ENCODE measurements at places on chromosomes 13 and 19.

- no peak for DNase-seq
These were observed 366.4 kb upstream of the SPRY2 start for GRCh38 chr13:80707000-80707983.

GRCh38 chr19:30559446-30559845 is 187.3 kb downstream of the ZNF536 start:
- no peak for DNase-seq

GRCh38 chr19:5338656-5339197 is 1.9 kb downstream of the PTPRS start:
- DNase-seq, result no peak

- no peak for DNase-seq
These were observed 17.2 kb downstream of the CCDC97 start for GRCh38 chr19:41327076-41327575.

DNA sequence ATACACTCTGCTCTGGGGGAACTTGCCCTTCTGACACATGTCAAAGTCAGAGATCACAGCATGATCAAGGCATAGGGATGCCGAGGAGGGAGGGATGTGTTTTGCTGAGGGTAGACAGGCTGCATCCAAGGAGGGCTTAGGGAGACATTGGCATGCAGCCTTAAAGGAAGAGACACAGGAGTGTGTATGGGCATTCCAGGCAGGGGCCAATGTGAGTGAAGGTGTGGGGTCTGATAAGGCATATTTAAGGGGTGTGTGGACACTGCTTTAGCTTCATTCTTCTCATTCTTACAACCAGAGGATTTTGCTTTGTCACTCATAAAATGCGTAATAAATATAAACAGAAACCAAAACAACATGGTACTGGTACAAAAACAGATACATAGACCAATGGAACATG is 193.4 kb downstream of the RGCC start:
- no peak for DNase-seq

DNA sequence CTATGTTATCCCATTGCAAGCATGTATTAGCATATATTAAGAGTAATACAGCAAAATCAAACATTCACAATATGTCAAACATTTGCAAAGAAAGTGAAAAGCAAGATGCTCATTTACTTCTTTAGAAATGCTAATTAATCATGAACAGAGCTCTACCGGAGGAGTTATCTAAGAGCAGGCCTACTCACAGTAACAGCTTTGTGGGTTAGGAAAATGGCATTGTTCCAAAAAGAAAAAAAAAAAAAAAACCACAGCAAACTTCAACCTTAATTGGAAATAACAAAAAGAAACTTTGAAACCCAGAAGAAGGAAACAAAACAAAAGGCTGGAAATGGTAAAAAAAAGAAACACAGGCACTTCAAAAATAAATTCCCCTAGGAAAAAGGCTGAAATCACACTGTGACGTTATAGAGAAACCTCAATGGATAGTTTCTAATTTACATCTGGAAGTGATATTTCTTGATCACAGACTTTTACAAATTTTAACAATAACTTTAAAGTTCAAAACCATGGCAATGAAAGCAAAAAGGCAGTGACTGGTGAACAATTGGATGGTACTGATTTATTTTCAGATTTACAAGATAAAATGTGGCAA is 1236.8 kb upstream of the SPRY2 start:
- DNase-seq, result no peak

- no peak for DNase-seq
These were observed 116.3 kb downstream of the FOXO1 start for GRCh38 chr13:40550130-40550529.

DNA sequence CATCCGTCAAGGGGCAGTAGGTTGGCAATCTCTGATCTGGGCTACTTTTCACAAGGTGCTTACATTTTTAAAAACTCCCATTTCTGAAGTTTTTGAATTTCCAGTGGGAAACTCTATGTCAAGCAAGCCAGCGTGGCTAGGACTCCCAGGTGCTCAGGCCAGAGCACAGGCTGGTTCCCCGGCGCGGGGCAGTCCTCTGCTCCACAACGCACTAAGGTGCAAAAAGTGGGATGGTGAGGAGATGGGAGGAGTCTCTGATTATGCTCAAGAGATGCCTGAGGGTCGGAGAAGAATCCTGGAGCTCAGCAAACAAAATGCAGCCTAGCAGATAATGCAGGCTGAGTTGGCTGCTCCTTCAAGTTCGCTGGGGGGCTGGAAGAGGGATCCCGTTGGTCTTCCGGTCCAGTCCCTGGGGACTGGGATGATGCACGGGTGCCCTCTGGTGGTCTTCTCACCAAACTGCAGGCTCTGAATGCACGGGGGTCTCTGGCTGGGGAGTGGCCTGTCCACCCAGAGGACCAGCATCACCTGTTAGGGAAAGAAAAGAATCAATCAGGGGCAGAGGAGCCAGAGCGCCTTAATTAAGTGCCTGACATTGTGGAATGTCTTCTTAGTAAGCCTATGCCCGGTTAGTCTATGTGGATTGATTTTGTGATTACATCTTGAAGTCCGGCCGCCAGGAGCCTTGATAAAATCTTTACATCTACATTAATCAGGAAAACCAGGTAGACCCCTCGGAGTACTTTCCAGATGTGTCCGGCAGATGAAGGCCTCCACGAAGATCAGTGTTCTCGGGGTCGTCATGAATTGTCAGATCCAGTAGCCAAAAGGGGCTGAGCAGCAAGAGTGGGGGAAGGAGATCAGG is 244.4 kb upstream of the MAB21L1 start:
- DNase-seq, result peak; percentile 61

GRCh38 chr19:6091771-6092291 is 18.5 kb downstream of the RFX2 start:
- DNase-seq, result no peak

GRCh38 chr13:113080901-113081521 is 24.6 kb upstream of the F7 start:
- DNase-seq, result no peak

DNA sequence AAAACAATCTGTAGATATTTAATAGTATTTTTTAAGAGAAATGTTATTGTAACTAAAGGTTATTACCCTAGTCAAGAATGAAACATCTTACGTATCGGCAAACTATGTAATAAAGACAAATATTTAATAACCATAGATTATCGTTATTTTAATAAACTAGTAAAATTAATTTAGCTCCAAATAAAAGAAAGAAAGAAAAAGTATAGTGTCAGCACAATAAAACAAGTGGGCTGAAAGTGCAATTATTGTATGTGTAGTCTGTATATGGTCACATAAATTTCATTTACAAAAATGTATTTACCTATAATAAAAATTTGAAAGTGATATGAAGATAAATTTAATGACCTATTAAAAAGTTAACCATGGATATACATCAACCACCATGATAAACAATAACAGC is 1258.4 kb upstream of the MIR17HG start:
- no peak for DNase-seq

GRCh38 chr13:51619614-51620013 is 35.4 kb downstream of the WDFY2 start:
- DNase-seq, result no peak

DNA sequence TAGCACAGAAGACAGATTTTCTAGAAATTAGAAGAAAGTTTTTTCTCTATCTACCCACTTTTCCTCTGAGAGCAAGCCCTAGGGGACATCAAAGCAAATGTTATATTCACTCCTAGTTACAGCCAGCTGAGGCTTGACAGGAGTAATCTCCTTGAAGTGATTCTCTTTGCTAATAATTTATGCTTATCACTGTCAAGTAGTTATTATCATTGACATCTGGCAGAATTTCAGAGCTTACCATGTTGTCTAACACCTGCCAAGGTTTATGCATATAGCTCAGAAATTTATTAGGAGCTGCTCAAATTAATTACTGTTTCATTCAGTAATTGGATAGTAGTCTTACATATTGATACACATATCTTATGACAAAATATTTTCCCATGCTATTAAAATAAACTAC is 465.9 kb upstream of the ATXN8OS start:
- DNase-seq, result no peak

GRCh38 chr13:48123812-48124211 is 28.9 kb upstream of the MED4 start:
- DNase-seq, result no peak

- no peak for DNase-seq
These were observed 98.2 kb upstream of the SCEL start for GRCh38 chr13:77437267-77437666.

- no peak for DNase-seq
These were observed 3.5 kb downstream of the FXYD3 start for GRCh38 chr19:35119091-35119490.

- DNase-seq, result no peak
These were observed 1145.1 kb downstream of the UQCRFS1 start for GRCh38 chr19:28067882-28068281.

DNA sequence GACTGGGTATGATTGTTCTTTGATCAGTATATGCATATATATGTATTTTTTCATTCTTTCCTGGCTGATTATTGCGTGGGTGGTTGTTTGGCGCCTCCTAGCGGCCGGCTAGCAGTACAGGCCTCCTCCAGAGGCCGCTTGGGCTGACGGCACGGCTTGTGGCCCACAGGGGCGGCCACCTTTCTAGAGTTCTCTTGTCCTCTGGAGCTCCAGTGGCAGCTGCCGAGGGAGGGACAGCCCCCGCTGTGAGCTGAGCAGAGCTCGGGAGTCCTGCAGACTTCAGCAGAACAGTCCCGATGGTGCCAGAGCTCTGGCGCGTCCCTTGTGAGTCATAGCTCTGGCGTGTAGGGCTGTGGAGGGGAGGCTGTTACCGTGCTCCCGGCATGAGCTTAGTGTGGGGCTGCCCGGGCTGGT is 22.5 kb upstream of the ZNF429 start:
- peak; percentile 29 for DNase-seq

- DNase-seq, result peak; percentile 19
These were observed 61.6 kb upstream of the MED4 start for GRCh38 chr13:48156466-48156865.

GRCh38 chr19:10006335-10006708 is 4.0 kb downstream of the COL5A3 start:
- no peak for DNase-seq

DNA sequence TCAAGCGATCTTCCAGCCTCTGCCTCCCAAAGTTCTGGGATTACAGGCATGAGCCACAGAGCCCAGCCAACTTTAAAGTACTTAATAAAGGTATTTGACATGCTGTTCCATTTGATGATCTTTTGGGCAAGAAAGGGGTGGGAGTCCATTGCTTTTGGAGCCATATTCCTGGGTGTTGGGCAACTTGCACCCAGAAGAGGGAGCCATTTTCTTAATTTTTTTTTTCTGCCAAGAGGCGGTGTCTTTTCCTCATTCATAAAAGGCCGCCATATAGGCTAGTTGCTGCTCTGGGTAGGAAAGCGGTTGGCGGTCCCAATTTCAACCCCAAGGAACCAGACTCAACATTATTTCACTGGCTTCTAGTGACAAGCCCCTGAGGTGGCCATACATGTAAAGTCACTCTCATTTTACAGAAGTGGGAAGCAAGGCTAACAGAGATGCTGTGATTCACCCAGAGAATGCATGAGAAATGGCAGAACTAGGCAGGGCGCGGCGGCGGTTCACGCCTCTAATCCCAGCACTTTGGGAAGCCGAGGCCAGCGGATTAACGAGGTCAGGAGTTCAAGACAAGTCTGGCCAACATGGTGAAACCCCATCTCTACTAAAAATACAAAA is 139.6 kb downstream of the CACNA1A start:
- peak; percentile 52 for DNase-seq

GRCh38 chr19:47860602-47861297 is 1.7 kb downstream of the TPRX2 start:
- no peak for DNase-seq

GRCh38 chr19:45320997-45321775 is 1.5 kb downstream of the CKM start:
- no peak for DNase-seq

- no peak for DNase-seq
These were observed 53.0 kb downstream of the TGDS start for GRCh38 chr13:94542917-94543316.

- DNase-seq, result no peak
These were observed 30.4 kb upstream of the TMEM255B start for GRCh38 chr13:113728571-113729054.

DNA sequence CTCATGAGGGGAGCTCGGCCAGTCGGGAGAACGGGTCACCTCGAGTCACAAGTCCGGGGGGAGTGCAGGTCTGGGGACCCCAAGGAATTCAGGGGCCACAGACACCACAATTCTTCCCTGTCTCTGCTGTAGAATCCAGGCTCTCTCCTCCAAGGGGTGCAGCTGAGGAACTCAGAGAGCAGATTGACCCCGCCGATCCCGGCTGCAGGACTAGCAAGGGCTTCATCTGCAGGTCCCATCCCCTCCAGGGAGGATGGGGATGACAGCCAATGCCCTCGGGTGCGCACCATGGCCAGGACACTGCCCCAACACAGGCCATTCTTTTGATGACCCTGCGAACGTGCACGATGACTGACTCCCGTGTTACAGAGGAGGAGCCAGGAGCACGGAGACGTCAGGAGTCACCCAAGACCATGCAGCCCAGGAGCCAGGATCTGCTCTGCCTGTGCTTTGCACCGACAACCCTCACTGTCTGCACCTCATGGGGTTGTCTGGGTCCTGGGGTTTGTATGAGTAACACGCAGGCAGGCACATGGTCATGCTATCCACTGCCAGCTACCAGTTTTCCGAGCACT is 48.5 kb upstream of the TUBGCP3 start:
- no peak for DNase-seq

DNA sequence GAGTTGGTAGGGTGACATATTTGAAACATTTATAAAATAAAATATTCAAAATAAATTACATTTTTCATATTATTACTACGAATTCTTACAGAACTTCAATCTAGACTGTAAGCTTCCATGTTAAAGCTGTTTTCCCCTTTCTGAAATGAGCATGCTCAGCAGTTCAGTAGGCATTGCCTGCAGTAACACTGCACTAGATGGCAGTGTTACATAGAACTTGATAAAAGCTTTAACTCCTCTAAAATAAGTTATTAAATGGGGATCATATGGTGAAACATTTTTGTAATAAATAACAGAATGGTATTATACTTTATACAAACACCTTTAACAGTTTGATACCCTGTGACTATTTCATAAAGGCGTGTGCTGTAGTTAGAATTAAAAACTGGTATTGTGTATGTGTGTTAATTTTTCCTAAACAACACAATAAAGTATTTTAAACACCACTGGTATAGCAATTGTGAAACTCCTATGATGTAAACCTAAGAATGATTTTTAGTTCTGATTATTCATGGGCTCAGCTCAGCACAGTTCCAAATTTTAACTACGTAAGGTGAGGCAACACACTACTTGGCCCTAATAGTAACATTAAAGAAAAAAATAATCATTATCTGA is 11.6 kb upstream of the GPR18 start:
- DNase-seq, result peak; percentile 23

GRCh38 chr19:49904136-49904535 is 7.4 kb upstream of the IL4I1 start:
- DNase-seq, result no peak

DNA sequence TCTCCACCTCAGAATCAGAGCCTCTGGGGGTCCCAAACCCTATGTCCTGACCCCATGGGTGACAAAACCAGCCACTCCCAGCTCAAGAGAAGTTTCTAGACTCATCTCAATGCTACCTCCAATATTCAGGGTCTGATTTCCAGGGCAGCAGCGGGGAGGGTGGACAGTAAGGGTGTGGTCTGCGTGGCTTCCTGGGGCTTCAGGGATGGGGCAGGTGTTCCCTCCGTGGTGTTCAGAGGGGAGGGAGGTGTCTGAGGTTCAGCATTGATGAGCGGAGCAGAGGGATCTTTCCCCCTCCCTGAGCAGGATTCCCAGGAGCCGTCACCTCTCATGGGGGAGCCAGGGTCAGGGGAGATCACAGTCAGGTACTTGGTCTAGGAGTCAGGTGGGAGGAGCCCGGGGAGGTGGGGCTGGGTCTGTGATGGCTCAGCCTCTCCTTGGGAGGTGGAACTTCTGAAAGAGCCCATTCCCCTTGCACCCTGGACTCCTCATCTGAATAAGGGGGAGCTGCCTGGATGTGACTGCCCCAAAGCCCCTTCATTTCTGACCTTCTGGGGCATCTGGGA is 2.9 kb downstream of the LILRA2 start:
- DNase-seq, result no peak

- no peak for DNase-seq
These were observed 1.2 kb downstream of the CNN2 start for GRCh38 chr19:1027650-1028061.
